ENCODE measurements at places on chromosomes 1 and 21.

DNA sequence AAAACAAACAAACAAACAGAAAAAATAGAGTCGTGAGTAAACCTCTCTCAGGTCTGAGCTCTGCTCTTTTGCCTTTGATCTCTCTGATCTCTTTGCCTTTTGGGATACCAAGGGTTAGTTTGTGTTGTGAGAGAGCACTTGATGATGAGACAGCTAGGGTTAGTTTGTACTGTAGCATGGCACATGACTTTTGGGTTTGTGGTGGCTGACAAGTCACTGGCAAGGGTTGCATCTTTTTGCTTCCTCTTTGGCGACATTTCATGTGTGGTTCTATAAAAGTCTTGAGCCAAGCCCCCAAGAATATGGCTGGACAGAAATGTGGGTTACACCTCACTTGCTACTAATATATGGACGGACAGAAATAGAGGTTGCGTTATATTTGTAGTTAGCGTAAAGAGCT is 60.5 kb downstream of the TESK2 start:
- no peaks in the 10 kb centered on the region for H3K4me1 ChIP-seq
- H3K36me3 ChIP-seq: no peaks in the 10 kb centered on the region
- H3K27ac ChIP-seq: no peak overlapping the region
- no peak overlapping the region for H3K4me3 ChIP-seq

DNA sequence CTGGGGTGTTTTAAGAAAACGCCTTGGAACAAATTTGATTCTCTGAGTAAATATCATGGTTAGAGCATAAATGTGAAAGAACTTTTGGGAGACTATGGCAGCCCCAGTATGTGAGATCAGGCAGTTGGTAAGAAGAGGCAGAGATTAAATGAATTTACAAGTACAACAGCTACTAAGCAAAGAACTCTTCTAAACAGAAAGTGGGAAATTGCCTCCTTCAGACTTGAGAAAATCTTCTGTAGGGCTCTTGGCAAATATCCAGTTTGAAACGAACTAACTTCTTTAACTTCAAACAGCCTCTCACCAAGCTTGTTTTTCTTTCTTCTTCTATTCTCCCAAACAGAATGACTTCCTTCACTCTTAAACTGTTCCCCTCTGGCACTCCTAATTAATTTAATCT is 337.7 kb downstream of the SIPA1L2 start:
- H3K36me3 ChIP-seq: no peaks in the 10 kb centered on the region
- H3K4me1 ChIP-seq: peaks cover 2% of the 10 kb centered on the region
- H3K27me3 ChIP-seq: peaks cover 11% of the 10 kb centered on the region

- no peak for DNase-seq
- H3K4me3 ChIP-seq: no peak overlapping the region
- no peaks in the 10 kb centered on the region for H3K4me1 ChIP-seq
- H3K27ac ChIP-seq: no peak overlapping the region
These were observed 239.3 kb downstream of the NRIP1 start for GRCh38 chr21:14825514-14825974.

DNA sequence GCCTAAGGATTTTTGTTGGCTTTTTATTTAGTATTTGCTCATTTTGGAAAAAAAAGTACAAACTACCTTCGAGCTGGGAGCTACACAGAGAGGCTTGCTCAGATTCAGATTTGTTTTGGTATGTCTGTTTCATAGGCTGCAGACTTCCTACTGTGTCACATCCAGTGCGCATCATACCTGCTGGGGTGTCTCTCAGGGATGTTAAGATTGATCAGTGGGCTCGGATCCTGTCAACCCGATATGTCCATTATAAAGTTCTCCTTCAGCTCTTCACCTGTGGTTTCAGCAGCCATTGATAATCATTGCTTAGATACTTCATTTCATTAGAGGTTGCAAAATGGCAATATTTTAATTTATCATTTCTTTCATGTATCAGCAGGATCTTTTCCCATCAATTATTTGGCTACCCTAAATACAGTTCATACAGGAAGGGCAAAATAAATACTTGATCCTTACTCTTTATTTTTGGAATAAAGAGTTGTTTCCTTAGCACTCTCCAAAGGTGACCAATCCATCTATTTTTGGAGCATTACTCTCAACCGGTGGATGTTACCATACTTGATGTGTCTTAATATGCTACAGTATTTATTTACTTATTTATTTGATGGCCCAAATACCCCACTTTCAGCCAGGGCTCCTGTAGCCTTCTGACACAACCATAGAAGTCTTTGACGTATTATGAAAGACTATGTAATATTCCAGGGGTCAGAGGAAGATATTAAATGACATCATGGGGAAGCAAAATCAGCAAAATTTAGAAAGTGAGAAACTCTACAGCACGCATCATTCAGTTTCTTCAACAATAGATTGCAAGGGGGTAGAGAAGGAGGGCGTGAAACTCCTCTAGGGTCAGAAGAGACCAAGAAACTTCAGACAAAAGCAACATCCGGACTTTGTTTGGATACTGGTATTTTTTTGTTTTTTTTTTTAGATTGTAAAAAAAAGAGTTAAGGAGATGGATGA is 55.3 kb upstream of the HNRNPU start:
- H3K4me3 ChIP-seq: peak overlapping the region; percentile 74
- DNase-seq: peak; percentile 22
- peaks cover 8% of the 10 kb centered on the region for H3K4me1 ChIP-seq
- no peak overlapping the region for H3K27ac ChIP-seq

- no peak for DNase-seq
- H3K27ac ChIP-seq: no peak overlapping the region
- no peak overlapping the region for H3K4me3 ChIP-seq
These were observed 31.7 kb upstream of the AGO1 start for GRCh38 chr1:35851132-35851869.

GRCh38 chr1:94001397-94002045 is 92.3 kb upstream of the GCLM start:
- H3K4me1 ChIP-seq: no peaks in the 10 kb centered on the region
- no peak overlapping the region for H3K4me3 ChIP-seq
- peaks cover 14% of the 10 kb centered on the region for H3K27me3 ChIP-seq

DNA sequence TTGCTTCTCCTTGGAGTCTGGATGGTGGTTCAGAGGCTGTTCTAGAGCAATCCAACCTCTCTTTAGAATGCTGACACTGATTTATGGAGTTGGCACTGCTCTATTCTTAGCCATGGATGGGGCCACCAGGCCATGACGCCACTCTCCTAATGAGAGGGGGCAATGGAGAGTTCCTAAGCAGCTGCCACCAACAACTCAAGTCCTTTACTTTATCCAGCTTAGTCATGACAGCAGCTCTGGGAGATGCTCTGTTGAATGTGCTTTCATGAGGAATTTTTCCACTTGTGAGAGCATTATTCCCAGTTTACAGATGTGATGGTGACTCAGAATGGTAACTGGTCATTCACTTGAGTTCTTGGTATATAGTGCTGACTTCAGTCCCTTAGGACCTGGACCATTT is 366.3 kb downstream of the HHAT start:
- H3K27ac ChIP-seq: no peak overlapping the region
- H3K4me3 ChIP-seq: no peak overlapping the region
- no peaks in the 10 kb centered on the region for H3K36me3 ChIP-seq
- H3K4me1 ChIP-seq: peaks cover 43% of the 10 kb centered on the region

GRCh38 chr1:98331718-98332311 is 329.7 kb upstream of the SNX7 start:
- H3K36me3 ChIP-seq: no peaks in the 10 kb centered on the region
- no peak for DNase-seq
- no peaks in the 10 kb centered on the region for H3K4me1 ChIP-seq
- no peak overlapping the region for H3K4me3 ChIP-seq
- H3K27me3 ChIP-seq: peaks cover 17% of the 10 kb centered on the region
- no peak overlapping the region for H3K27ac ChIP-seq

All from activated CD8-positive, alpha-beta T cell treated with anti-CD3 and anti-CD28 coated beads, Interleukin-2, amount 10 ng/mL, durations not matched to agents 7 days and 5 days (primary cell).